Thoracic aorta (tissue), 2 donors: ENCODE measurements at places on chromosomes 13 and 19.

GRCh38 chr13:52359534-52359933 is 46.4 kb downstream of the THSD1 start:
- DNase-seq, result no peak

DNA sequence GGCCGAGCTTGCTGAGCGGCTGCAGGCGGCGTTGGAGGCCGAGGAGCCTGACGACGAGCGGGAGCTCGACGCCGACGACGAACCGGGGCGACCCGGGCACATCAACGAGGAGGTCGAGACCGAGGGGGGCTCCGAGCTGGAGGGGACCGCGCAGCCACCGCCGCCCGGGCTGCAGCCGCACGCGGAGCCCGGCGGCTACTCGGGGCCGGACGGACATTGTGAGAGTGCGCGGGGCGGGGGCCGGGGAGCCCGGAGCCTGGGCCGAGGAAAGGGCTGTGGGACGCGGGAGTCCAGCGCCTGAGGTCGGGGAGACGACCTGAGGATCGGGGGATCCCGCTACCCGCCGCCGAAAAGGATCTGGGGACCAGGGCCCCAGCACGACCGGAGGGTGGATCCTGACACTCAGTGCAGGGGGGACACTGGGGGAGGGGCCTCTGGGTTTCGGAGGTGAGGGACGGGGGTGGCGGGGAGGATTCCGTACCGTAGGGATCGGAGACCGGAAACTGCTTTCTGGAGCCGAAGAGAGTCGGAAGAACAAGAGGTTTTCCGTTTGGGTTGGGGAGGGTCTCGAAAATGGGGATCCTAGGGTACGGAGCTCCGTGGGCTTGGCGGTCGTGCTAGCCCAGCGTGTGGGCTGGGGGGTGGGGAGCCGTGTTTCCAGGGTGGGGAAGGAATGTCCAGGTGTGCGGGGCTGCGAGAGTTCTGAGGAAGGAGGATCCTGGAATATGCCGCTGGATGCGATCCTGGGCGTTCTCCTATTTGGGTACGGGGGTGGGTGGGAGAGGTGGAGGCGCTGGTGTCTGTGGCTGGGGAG is 616 bp downstream of the HNRNPUL1 start:
- no peak for DNase-seq

DNA sequence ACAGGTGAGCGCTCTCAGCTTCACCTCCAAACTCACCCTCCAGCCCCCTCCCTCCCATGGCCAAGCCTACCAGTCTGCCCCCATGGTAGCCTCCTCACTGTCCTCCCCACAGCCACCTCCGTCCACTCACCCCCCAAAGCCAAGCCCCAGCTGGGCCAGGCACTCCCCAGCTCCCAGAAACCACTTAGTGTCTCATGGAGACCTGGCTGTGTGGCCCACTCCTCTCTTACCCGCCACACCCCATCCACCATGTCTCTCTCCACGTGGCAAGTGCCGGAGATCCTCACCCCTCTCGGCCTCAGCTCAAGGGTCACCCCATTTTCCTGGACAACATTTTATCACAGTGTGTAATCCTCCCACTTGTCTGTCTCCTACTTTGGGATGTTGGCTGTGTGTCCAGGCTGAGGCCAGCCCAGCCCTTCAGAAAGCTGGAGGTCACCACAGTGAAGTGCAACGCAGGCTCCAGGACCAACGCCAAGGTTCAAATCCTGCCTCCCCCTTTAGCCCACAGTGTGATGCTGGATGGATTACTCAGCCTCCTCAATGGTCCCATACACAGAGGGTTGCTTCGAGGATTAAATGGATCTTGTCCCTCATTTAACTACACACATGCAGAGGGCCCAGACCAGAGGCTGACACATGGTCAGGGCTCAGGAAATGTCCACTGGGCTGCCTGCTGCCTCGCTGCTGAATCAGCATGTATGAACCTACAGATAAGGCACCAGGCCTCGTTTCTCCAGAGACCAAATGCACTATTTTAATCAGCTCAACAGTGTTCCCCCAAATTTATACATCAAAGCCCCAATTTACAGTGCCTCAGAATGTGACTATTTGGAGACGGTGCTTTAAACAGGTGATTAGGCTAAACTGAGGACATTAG is 71.3 kb downstream of the CEBPG start:
- DNase-seq, result no peak

GRCh38 chr13:59901191-59901590 is 262.5 kb downstream of the DIAPH3 start:
- DNase-seq, result no peak

- DNase-seq, result no peak
Observed at GRCh38 chr19:18167975-18168645, 5.5 kb upstream of the IFI30 start.

DNA sequence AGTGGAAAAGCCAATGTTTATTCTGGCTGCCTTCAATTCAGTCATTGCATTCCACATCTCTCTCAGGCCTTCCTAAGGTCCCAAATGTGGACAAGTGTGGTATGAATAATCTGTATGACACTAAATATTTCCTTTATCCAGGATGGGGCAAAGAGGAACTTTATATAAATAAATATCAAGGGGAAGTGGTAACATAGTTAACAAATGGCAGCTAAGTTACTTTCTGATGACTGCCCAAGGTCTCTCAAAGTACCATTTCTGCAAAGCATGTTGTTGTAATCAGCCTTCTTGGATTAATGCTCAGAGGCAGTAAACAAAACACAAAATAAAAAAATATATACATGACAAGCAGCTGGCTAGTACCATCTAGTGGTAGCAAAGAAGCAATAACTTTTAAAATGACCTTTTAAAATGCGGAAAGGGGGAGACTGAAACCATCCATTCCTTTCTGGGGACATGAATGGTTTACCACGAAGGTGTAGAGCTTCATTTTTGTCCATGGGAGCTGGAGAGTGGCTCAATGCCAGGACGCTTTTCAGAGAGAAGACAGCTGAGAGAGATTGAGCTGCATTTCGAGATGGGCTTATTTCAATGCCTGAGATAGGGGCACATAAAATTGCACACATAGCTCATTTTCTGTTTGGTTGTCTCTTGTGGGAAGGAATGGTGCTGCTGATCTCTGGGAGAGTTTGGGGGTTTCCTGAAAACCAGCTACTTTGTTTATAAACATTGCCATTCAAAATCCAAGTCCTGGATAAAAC is 259.2 kb downstream of the RFC3 start:
- no peak for DNase-seq
